Eye (tissue), 1 donor: ENCODE measurements at places on chromosomes 12 and 14.

GRCh38 chr14:78297858-78298257 lies 127.7 kb downstream of the NRXN3 start:
- peak; percentile 68 for DNase-seq

DNA sequence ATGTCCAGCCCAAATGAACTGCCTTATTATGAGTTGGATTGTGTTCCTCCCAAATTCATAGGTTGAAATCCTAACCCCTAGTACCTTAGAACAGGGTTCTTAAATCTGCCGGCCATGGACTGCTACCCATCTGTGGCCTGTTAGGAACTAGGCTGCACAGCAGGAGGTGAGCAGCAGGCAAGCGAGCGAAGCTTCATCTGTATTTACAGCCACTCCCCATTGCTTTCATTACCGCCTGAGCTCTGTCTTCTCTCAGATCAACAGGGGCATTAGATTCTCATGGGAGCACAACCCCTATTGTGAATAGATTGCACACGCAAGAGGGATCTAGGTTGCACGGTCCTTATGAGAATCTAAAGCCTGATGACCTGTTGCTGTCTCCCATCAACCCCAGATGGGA lies 9.8 kb upstream of the EML5 start:
- DNase-seq = no peak

GRCh38 chr14:94042433-94043091 lies 16.4 kb downstream of the OTUB2 start:
- DNase-seq = no peak

DNA sequence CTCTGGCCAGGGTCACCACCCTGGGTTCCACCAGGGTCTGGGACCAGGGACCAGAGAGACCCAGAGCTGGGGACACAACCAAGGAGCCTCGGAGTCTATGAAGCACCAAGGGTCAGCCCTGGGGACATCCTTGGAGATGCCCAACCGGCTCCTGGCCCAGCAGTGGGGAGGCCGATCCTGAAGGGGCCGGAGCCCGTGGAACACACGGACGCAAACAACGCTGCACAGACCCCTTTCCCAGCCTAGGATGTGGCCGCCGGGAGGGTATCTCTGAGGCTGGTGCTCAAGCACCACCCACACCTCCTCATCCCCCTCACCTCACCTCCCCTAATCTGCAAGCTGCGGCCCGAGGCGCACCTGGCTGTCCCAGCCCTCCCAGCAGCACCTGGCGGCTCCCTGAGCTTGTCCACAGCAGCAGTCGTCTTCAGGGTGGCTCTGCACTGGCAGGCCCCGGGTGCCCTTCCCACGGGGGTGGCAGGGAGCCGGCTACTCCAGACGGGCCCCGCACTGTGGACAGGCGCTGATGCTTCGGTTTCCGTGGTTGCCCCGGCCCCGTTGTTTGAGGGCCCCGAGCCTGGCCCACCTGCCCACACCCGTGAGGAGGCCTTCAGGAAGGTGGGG lies 146.8 kb upstream of the C14orf180 start:
- no peak for DNase-seq

GRCh38 chr14:102164241-102164641 lies 24.5 kb downstream of the WDR20 start:
- DNase-seq = no peak

DNA sequence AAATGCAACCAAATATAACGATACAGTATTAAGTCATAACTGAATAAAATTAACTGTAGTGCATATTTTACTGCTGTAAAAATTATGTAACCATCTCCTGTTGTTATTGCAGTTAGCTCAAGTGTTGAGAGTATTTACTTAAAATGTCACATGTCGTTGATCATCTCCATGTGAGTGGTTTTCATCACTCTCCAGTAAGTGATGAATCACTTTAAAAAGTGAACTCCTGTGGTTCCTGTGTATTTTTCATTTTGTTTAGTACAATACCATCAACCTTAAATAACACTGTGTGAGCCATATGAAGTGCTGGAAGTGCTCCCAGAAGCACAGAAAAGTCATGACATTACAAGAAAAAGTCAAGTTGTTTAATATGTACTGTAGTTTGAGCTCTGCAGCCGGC lies 104.7 kb upstream of the SLCO1B1 start:
- DNase-seq = peak; percentile 11

DNA sequence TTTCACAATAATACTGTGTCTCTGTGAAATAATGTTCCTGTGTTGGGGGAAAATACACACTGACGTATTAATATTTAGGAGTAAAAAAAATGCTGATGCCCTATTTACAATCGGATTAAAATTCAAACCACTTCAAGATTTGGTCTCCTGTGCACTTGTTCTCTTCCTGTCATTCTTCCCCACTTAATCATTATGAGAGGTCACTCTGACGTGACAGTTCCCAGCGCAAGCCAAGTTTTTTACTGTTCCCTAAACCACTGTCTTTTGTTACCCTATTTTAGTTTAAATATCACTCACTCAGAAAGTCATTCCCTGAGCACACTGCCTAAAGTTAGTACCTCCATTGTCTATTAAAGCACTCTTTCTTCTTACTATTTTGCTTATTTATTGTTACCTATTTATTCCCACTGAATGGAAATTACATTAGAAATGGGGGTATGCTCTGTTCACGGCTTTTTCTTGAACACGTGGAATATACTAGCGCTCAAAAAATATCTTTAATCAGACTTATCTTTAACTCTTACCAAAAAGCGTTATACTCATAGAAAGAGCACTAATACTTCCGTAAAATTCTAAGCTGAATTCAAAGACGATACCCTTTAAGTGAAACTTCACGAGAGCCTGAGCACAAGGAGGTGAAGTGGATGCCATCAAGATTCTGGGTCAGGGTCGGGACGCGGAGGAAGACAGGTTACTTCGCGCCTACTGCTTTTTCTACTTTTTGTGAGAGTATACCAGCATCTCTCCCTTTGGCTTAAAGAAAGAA lies 670 bp upstream of the PSMA3 start:
- no peak for DNase-seq

GRCh38 chr12:40010899-40011774 lies 94.7 kb downstream of the SLC2A13 start:
- peak; percentile 74 for DNase-seq

- DNase-seq = no peak
These were observed 23.1 kb downstream of the ASB2 start for GRCh38 chr14:93953263-93953662.

GRCh38 chr12:51020448-51021182 lies 5.6 kb downstream of the SLC11A2 start:
- no peak for DNase-seq
